ENCODE measurements at places on chromosomes 2 and 18.

DNA sequence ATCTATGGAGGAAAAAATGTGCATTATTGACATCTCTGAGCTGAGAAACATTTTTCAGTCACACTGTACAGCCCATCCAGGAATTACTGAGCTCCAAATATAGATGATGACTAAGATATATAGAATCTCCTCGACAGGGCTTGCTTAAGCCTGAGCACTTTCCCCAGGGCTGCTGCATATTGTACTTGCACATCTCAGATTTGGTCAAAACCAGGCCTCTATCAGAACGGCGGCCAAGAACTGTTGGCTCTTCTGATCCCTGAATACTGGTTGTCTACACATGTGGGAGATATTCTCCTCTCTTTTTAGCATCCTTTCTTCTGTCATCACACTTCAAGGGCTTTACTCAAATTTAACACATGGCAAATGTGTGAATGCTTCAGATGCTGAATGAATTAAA lies 201.5 kb upstream of the SLC35G4 start:
- H3K4me3 ChIP-seq: no peak overlapping the region
- no peaks in the 10 kb centered on the region for H3K4me1 ChIP-seq
- no peaks in the 10 kb centered on the region for H3K27me3 ChIP-seq
- no peak overlapping the region for H3K27ac ChIP-seq

GRCh38 chr2:199810422-199811171 lies 40.4 kb downstream of the FTCDNL1 start:
- DNase-seq: no peak
- H3K4me3 ChIP-seq: no peak overlapping the region
- no peaks in the 10 kb centered on the region for H3K4me1 ChIP-seq

GRCh38 chr18:59303656-59304195 lies 14.7 kb downstream of the CPLX4 start:
- no peak for DNase-seq
- H3K4me3 ChIP-seq: no peak overlapping the region
- H3K27ac ChIP-seq: no peak overlapping the region
- no peaks in the 10 kb centered on the region for H3K36me3 ChIP-seq

DNA sequence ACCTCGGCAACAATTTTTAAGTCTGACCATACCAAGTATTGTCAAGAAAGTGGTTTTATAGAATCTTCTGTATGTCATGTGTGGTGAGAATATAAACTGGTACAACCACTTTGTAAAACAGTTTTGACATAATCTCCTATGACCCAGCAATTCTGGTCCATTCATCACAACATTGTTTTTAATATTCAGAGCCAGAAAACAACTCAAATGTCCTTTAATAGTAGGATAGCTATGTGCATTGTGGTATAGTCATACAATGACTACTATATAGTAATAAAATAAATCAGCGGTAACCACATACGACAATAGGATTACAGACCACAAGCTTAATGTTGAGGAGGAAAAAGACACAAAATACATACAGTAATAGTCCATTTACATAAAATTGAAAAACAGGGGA lies 175.2 kb upstream of the SPATS2L start:
- no peak for DNase-seq
- H3K27me3 ChIP-seq: peaks cover 2% of the 10 kb centered on the region
- H3K4me1 ChIP-seq: no peaks in the 10 kb centered on the region
- no peak overlapping the region for H3K4me3 ChIP-seq
- no peak overlapping the region for H3K27ac ChIP-seq
- no peaks in the 10 kb centered on the region for H3K36me3 ChIP-seq

GRCh38 chr2:205535001-205535400 lies 147.3 kb upstream of the NRP2 start:
- H3K27ac ChIP-seq: no peak overlapping the region
- DNase-seq: no peak
- no peaks in the 10 kb centered on the region for H3K36me3 ChIP-seq
